ENCODE measurements at places on chromosomes 11 and 22.

DNA sequence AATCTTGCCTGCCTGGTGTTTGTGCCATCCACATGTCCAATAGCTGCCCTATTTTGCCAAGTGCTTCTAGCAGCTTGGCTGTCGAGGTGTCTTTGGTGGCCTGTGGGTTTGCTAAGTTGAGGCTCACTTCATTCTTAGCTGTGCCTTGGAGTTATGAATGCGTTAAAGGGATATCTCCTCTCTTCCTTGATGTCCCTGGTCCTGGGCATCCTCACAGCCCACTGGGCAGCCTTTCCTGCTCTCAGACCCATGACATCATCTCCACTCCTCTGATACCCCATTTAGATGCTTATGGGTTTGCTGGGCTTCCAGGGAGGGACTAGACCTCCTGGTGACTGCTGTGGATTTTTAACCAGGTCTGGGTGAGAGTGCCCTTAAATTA, 1.3 kb downstream of the LDLRAD3 start:
- DNase-seq: no peak

DNA sequence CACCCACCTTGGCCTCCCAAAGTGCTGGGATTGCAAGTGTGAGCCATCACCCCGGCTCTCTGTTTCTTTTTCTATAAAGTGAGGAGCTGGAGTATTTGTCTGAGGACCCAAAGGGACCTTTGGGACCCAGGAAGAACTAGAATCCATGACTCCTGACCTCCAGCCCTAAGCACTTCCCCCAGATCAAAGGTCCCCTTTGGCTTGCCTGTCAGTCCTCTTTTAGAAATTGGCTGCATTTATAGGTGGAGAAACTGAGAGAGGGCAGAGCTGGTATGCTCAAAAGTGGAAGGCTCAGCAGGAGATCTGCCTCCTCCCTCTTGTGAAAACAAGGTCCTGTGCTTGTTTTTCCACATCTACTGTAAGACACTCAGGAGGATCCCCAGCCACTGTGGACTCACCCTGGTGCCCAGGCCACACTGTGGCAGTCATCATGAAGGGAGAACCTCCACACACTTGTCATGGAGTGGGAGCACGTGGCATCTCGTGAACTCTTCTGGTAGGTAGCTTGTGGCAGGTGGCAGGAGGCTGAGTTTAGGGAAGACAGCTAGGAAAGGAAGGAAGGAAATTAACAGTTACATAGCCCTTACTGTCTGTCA, 12.4 kb upstream of the PLEKHA7 start:
- no peak for DNase-seq

GRCh38 chr11:63841554-63841953, 2.6 kb downstream of the MARK2 start:
- DNase-seq: no peak

DNA sequence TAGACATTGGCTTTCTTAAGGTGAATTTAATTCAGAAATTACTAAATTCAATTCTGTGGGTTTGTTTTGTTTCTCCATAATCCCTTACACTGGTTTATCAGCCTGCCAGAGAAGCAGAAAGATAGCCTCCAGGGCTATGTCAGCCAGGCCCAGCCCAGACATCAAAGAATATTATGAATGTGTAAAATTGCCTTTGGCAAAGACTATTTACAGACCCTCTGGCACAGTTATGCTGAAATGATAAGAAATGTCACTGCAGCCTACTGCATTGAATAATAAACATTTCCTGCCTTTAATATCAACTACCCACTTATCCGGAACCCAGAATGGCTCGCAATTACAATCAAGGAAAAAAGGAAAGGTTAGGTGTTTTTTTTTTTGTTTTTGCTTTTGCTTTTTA, 562.5 kb upstream of the LRRC4C start:
- DNase-seq: no peak

GRCh38 chr11:2911785-2912391, 17.3 kb downstream of the PHLDA2 start:
- DNase-seq: no peak

DNA sequence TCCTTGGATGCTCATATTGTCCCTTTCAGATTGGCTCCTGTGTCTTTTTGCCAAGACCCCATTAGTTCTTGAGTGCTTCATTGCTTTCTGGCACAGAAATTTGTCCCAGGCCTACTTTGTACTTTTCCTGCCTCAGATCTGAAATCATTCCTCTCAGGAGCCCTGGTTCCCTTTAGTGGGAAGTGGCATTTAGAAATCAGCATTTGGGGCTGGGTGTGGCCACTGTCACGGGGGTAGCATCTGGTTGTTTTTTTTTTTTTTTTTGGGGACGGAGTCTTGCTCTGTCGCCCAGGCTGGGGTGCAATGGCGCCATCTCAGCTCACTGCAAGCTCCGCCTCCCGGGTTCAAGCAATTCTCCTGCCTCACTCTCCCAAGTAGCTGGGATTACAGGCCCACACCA, 18.2 kb downstream of the PPFIA1 start:
- no peak for DNase-seq

All from activated T-cell treated with anti-CD3 and anti-CD28 coated beads for 48 hours (primary cell).